ENCODE measurements at places on chromosomes 1 and 21.
A peak's percentile ranks its signal among the peaks of the same experiment; 100 is the strongest.

- DNase-seq, result peak; percentile 62
Measured at GRCh38 chr21:35048183-35048601, 910 bp downstream of the RUNX1 start.

DNA sequence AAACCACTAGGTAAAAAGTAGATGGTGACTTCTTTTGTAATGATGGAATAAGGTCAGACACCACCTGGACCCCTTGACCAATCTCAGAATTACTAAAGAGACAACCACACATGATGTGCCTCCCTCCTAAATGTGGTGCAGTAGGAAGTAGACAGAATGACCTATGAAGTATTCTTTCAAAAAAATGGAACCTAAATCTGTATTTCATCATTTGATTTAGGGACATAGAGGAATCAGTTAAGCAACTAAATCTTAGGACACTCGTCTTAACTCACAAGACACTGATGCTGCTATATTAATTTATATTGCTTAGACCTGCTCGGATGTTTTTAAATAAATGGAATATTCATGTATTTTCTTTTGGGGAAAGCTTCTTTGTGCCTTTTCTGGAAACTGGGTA is 80.9 kb upstream of the IRF2BP2 start:
- no peak for DNase-seq

DNA sequence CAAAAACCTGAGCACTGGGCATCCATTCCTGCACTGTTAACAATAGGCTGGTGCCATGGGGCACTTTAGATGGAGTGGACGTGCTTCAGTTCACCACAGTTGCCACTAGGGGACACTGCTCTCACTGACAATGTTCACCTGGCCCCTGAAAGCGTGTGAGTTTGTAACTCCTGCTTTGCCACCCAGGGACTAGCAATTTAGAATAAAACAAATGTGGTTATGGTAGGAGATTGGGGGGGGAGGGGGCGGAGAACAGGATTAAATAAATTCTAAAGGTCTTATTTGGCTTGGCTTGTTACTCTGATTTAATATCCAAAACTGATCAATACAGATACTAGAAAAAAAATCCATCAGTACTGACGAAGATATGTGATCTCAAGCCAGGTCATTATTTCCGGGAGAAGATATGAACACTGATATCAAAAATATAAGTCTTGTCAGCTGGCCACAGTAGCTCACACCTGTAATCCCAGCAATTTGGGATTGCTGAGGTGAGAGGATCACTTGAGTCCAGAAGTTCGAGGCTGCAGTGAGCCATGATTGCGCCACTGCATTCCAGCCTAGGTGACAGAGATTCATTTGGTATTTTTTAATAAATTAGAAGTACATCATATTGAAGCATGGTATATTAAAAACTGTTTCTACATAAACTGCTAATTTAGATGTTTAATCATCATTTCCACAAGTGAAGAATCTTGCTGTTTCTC is 23.2 kb downstream of the INTS7 start:
- peak; percentile 60 for DNase-seq

GRCh38 chr1:221845650-221846371 is 103.9 kb upstream of the DUSP10 start:
- no peak for DNase-seq

GRCh38 chr1:234980645-234981396 is 147.8 kb downstream of the TOMM20 start:
- DNase-seq, result peak; percentile 72

GRCh38 chr1:19725606-19726005 is 60.9 kb downstream of the HTR6 start:
- DNase-seq, result no peak

DNA sequence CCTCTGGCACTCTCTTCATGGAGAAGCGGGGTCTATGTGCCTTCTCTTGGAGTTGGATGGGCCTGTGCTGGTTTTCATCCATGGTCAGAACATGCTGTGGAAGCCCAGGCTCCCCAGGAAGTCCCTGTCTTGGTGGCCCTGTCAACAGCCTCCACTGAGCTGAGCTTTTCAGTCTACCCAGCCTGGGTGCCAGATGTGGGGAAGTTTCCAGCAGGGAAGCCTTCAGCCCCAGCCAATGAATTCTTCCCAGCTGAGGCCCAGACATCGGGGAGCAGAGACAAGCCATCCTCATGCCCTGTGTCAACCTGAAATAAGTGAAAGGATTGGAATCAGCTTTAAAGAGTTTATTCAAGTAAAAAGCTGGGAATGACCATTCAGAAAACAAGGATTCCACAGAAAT is 75.1 kb upstream of the PGBD5 start:
- no peak for DNase-seq
